ENCODE measurements at places on chromosomes 13 and 19.

GRCh38 chr13:20673715-20674114, 29.8 kb upstream of the IL17D start:
- DNase-seq, result no peak

DNA sequence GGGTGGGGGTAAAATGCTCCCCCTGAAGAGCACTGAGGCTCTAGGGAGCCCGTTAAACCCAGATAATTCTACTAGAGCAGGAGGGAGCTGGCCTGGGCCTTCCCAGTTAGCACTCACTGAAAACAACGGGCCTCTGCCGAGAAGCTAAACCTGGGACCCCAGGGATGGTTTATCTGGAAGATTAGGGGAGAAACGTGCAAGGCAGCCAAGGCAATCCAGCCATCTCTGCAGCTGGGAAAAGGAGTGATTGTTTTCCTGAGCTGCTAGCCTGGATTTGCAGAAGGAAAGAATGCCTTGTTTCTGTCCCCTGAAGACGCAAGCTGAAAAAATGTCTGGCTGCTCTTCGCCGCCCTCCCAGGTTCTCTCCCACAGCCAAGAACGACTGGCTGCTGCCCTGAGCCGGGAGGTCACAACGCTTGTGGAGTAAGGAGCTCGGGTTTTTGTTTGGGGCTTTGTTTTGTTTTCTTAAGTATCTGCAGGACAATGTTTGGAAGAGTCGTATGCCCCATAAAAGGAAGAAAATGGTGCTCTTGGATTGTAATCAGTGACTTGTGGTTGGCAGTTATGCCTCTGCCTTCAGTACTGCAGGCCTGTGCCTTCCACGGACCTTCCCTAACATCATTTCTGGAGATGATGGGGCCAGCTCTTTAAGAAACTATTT, 31.5 kb downstream of the COL4A2 start:
- no peak for DNase-seq

DNA sequence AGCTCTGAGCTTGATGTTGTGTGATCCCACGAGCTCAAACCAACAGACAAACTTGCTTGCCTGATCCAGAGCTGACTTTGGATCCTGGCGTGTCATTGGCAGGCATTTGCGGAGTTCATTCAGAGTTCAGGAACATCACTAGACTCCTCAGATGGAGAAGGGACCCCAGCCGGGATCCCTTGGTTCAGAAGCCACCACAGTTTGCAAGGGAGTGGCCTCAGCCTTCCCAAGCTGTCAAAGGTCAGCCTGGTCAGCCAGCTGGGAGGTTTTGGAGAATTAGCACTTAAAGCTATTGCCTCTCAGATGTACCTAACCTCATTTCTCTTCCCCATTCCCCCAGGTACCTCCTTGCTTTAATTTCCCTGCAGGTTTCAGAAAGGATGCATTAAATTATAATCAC, 208.8 kb upstream of the SOX21 start:
- DNase-seq, result no peak

GRCh38 chr19:51433043-51433442, 15.6 kb upstream of the SIGLEC10 start:
- no peak for DNase-seq

GRCh38 chr19:38371081-38371480, 3.3 kb upstream of the PSMD8 start:
- DNase-seq, result no peak

DNA sequence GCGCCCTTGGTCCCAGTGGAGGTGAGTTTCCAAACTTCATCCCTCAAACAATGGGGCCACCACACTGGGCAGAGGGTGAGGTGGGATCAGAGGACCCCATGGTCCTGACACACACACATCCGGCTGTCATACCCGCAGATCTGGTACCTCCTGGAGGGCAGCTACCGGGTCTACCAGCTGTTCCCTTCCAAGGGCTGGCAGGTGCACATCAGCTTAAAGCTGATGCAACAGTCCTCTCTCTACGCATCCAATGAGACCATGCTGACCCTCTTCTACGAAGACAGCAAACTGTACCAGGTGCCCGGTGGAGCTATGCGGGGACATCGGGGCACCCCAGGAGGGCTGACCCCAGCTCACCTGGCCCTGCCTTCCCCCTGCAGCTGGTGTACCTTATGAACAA, 14.0 kb upstream of the PSMD8 start:
- DNase-seq, result no peak

GRCh38 chr13:112657850-112658445, 31.9 kb upstream of the ATP11A start:
- DNase-seq, result no peak

- DNase-seq, result no peak
Observed at GRCh38 chr13:76643596-76643995, 242.6 kb downstream of the KCTD12 start.

Data from NCI-H2107 (cell line).